HAP-1 (cell line): ENCODE measurements at places on chromosomes 5 and 9.

DNA sequence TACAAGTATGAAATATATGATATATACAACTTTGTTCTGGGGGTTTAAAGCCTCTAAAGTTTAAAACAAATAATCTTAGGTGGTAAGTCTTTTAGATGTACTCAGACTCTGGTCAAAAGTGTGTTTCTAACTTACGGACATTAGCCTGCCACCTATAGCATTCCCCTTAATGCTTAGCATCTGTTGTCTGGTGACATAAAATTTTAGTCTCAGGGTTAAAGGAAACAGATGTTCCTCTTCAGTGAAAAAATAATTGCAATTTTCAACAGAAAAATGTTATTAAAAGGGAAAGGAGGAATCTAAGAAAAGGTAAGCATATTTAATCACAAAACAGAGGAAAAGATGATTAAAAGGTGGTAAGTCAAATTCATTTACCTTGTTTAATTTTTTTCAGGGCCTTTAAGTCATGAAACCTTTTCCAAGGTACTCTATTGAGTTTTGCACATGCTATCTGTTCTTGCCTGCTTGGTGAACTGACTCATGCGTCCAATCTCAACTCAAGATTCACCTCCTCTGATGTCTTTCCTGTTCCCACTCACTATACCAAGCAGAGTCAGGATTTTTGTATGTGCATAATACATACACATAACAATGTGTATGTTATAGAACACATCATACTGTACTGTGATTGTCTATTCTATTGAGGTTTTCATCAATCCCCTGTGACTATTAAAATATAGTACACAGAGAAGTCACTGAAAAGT, 7.9 kb downstream of the TMEM167A start:
- DNase-seq, result no peak

DNA sequence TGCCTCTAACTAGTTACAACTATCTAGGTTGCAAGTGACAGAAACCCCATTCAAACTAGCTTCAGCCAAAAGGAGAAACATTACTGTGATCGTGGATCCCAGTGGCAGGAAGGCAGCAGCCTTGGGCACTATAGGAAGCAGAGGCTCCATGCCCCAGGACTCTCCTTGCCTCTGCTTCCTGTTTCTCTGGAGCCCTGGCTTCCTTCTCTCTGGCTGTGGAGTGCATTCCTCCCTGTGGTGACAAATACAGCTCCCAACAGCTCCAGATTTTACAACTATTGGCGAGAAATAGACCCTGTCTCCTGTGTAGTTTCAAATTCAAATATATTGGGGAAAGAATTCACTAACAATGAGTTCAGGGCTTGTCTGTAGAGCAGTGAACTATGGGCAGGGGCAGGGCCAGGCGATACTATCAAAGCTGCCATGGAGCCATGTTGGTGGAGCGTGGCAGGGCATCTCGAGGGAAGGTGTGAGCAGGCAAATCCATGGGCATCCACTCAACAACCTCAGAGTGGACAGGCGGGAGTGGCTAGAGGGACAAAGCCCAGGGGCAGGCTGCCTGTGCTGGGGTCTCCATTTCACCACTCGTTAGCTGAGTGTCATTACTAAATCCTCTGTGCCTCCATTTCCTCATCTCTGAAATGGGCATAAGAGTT, 189.5 kb downstream of the ERCC6L2 start:
- no peak for DNase-seq

DNA sequence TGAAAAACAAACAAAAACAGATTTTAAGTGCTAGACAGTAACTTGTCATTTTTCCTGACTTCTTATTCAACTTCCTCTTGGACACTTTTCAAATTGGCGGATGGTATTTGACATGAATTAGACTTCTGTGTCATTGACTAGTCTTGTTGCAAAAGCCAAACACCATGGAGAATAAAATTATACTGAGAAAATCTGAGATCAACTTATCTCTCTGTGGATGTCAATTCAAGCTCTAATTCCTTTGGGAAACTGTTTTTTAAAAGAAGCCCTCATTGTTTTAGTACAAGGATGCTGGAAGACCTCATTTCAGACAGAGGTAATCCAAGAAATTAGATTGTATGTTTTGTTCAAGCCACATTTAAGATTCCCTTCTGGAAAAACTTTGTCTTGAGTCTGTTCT, 831.0 kb downstream of the SEMA5A start:
- DNase-seq, result no peak

- no peak for DNase-seq
Observed at GRCh38 chr5:39502704-39503103, 77.9 kb upstream of the DAB2 start.

- no peak for DNase-seq
Observed at GRCh38 chr5:173598686-173599085, 17.8 kb downstream of the BOD1 start.

- DNase-seq, result peak; percentile 78
Observed at GRCh38 chr9:101791938-101792337, 53.5 kb upstream of the GRIN3A start.

DNA sequence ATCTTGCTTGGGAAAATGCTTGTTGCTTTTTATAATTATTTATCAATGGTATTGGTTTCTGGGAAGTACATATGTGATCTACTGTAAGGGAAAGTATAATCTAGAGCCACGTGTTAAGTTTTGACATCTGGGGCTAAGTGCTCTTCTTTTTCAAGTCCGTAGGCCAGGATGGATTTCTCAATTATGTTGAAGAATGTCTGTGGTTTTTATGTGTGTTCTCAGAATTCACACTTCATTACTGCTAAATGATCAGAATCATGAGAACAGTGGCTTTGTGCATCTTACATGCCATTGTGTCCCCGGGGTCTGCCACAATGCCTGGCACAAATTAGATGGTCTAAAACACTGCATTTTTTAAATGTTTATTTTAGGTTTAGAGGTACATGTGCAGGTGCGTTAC, 14.5 kb upstream of the AUH start:
- DNase-seq, result no peak

DNA sequence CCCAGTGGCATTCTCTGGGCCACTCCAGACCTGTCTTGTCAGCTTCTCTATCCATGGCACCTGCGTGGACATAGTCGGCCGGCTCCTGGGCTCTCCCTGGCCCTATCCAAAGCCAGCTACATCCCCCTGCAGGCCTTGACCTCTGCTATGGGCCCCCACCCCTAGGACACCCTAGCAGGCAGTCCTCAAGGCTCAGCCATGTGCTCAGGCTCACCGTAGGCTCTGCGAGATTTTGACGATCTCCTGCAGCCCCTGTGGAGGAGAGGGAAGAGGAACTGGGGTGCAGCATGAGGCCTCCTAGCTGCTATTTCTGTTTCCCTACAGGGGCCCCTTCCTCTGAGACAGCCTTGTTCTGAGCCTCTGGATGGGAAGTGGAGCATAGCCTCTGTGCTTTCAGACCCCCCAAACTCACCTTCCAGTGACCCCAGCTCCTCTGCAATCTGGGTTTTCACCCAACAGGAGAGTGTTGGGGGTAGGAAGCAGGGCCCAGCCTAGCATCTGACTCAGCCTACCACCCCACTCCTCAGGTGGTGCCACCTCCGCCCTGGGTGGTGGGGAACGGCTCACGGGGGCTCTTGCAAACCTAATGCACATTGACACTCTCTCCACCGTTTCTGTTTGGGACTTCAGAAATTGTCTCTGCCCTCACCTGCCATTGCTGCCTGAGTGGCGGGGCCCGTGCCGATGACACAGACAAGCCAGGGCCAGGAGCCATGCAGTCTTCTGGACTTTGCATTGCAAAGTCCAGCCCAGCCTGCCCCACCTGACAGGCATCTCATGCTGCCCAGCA, 36.7 kb downstream of the HRH2 start:
- DNase-seq, result no peak

GRCh38 chr9:10910779-10911178, 298.0 kb upstream of the PTPRD start:
- no peak for DNase-seq

DNA sequence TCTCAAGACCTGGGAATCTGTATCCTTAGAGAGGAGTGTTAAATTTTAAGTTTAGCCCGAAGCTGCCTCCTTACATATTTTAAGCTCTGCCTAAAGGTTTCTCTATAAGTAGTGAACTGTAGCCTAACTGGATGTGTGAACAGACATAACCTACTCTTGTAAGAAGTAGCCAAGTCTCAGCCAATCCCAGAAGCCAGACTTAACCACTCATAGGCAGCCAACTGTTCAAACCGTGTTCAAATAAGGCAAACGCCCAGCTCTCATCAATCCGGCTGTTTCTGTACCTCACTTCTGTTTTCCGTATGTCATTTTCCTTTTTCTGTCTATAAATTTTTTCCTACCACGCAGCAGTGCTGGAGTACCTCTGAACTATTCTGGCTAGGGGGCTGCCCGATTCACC, 58.7 kb upstream of the HRH2 start:
- DNase-seq, result no peak

- DNase-seq, result no peak
Observed at GRCh38 chr5:131637694-131638093, 2.7 kb upstream of the RAPGEF6 start.

GRCh38 chr9:121278477-121279261, 10.7 kb downstream of the GSN start:
- DNase-seq, result peak; percentile 61

DNA sequence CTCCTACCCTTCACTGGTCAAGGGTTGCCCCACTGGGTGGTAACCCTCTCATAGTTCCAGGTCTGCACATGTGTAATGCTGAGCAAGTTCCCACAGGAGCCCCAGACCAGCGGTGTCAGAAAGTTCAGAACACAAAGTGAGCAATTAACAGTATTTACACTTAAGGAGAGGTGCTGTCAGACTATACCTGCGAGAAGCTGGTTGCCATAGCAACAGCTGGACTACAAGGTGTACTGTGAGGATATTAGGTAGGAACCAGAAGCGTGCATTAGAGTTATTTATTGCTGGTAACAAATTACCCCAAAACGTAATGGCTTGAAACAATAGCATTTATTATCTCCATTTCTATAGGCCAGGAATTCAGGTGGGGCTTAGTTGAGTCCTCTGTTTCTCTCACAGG, 317.0 kb upstream of the RPS23 start:
- DNase-seq, result no peak

DNA sequence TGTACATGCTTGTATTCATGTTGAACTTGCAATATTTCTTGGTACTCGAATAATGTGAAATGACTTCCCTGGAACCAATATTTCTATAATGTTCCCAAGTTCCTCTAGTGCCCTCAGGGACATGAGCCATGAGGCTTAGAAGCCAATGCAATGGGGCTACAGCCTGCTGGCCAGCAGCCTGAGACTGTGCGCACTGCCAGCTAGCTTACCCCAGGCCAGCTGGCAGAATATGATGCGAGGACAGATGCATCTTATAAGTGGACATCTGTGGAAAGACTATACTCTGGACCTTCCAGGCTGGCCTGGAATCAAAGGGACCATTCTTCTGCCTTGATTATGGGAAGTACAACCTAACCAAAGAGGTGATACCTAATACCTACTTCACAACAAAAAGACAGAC, 1862.0 kb upstream of the ACO1 start:
- no peak for DNase-seq

- peak; percentile 41 for DNase-seq
Observed at GRCh38 chr9:128218518-128219389, 15.6 kb downstream of the DNM1 start.

DNA sequence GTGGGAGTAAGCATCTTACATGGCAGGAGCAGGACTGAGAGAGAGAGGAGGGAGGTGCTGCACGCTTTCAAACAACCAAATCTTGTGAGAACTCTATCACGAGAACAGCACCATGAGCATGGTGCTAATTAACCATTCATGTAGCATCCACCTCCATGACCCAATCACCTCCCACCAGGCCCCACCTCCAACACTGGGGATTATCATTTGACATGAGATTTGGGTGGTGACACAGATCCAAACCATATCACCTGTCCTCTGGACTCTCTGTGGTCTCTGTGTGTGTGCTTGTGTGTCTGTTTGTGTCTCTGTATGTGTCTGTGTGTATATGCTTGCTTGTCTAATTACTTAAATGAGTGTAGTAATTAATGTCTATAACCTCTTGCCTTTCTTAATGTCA, 31.1 kb downstream of the SEC61B start:
- no peak for DNase-seq

DNA sequence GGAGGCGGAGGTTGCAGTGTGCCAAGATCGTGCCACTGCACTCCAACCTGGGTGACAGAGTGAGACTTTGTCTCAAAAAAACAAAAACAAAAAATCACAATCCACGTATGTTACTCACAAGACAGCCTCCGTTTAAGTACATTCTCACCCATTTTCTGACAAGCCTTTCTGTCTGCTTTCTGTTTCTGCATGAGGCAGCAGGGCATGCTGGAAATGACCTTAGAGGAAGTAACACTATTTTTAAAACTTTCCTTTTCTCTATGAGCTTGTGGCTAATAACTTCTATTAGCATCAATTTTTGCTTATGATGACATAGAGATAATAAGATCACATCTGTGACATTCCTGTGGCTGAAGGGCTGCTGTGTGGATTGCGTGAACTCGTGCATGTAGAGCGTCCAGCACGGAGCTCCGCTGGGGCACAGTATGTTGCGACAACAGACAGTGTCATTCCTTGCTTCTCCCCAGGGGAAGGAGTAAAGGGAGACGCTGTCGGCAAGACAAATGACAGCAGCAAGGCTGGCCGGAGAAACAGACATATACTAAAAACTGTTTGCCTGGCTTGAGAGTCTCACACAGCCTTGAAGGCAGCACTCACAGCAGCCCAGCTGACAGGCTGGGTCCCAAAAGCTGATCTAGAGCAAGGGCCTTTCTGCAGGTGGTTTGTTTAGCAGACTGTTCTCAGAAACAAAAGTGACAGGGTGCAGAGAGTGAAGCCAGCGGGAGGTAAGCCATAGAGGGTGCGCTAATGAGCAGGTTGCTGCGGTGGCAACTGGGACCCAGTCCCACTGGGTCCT, 1.6 kb downstream of the BTNL3 start:
- no peak for DNase-seq

GRCh38 chr5:36377192-36377591, 75.5 kb upstream of the RANBP3L start:
- DNase-seq, result no peak

DNA sequence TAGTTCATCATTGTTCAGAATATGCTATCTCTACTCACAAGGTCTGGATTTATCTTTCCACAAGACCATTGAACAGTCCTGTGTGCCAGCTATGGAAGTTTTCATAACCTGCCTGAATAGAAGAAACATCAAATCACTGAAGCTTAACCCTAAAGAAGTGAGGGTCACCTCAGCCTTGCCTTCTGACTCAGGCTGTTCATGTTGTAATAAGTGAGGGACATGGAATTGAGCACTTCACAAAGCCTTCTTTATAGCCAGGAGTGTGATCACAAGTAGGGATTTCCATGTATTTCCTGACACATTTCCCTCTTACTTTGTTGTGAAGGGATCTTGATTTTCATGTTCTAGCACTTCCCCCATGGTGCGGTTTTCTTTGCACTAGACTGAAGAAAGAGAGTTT, 577.5 kb upstream of the WWC1 start:
- no peak for DNase-seq

GRCh38 chr5:136037001-136037705, 8.4 kb downstream of the TGFBI start:
- DNase-seq, result no peak

DNA sequence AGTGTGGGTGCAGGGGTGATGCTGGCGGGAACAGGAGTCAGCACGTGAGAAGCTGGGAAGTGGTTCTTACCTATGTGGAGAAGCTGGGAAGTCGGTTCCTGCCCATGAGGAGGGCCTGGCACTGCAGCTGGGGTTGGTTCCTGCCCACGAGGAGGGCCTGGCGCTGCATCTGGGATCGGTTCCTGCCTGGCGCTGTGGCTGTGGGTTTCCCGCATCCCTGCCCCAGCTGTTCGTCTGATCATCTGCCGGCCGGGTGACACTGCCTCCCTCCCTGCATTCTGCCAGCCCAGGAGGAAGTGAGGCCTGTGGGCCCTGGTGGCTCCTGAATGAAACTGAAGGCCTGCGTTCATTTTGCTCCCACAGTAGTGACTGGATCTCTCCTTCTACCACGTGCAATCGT, 5.1 kb downstream of the OBP2A start:
- no peak for DNase-seq
